Ovary (tissue), 10 donors: ENCODE measurements at places on chromosomes 2 and 18. TPM values are rescaled to one million over a fixed set of nuclear protein-coding genes. Genes with fewer than 3 reads are reported as not detected.

DNA sequence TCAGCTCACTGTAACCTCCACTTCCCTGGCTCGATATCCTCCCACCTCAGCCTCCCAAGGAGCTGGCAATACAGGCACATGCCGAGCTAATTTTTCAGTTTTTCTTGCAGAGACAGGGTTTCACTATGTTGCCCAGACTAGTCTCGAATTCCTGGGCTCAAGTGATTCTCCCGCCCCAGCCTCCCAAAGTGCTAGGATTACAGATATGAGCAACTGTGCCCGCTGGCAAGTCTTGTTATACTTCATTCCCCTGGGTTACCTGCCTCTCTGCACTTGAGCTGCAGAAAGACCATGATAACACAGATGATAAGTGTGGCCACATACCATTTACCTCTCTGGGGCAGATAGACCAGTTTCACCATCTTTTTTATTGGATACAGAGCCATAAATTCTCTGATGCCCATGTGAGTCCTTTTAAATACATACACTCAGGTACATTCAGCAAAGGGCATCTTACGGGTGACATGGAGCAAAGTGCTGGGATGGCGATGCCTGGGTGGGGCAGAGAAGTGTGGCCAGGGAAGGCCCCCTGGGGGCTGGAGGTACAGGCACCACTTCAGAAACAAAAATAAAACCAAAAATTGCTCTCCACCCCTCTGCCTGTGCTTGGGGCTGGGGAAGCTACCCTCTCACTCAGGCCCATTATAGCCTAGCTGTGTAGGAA, 20.4 kb downstream of the CCT7 start:
- no peak for DNase-seq

MPP4 gene
- total RNA-seq, result not detected

SAP130 gene
- 6.1 TPM for total RNA-seq

- DNase-seq, result no peak
Observed at GRCh38 chr2:145769011-145769716, 1249.2 kb upstream of the ZEB2 start.

GRCh38 chr18:24894880-24895279, 434.4 kb downstream of the HRH4 start:
- no peak for DNase-seq

DNA sequence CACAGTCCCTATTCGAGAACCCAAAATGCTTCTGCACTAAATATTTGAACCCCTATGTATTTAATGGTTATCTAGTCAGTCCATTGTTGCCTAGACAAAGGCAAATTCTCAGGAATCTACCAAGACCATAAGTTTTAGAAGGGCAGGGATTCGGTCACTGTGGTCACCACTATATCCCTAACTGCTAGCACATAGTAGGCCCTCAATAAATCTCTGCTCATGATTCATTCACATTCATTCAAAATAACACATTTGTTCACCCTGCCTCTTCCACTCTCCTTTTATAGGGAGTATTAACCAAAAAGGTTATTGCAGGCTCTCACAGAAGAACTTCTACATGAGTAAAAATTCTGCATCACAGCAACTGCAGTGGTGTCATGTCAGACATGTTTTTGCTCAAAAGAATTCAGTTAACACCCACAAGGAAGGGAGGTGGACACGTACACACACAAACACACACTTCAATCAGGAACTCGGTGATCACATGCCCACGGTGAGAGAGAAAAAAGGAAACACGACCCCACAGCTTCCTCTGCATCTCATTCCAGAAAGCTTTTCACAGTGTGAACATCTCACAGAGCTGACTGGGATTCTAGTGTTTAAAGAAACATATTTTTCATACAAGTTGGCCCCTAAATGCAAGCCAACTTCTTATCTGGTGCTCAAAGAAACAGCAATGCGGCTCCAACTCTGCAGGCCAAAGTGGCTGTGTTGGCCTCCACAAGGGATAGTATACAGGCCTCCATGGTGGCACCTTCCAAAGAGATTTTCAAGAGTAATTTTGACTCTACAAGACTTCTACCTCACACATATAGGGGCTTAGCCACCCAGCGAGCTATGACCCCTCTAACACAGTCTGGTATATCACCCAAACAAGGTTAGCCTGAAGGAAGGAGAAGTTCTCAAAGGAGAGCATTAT, 98.0 kb downstream of the ANKRD44 start:
- no peak for DNase-seq

- DNase-seq, result peak; percentile 57
Observed at GRCh38 chr2:236569573-236569973, at the start of gene ACKR3. Gene ACKR3, plus strand, starts transcription at chr2:236569825. Its CDS starts 10,641 bp downstream, at chr2:236580466.

ATP6V1B1 gene
- 0.72 TPM for total RNA-seq

CYS1 gene
- total RNA-seq, result 12.0 TPM

TMEM131 gene
- 32.7 TPM for total RNA-seq
